ENCODE measurements at places on chromosomes 2 and 18. TPM values are rescaled to one million over a fixed set of nuclear protein-coding genes. Genes with fewer than 3 reads are reported as not detected.

The ALPG gene
- not detected for total RNA-seq

The GALR1 gene
- 0.26 TPM for total RNA-seq

The ANKRD36B gene
- total RNA-seq, result 25.7 TPM

DNA sequence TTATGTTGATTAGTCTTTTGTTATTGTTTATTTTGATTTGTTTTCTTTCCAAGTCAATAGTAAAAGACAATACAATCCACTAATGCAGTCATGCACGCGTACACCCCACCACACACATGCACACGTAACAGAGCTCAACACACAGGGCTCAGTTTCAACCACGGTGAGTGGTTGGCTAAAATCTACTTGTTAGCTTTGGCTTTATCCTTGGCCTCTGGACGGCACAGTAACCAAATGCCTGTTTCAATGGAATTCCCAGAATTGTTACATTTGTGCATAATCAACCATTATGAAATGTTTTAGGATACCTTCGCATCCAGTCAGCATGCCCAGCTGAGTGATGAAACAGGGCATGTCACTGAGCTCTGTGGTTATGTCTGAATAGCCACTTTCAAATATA is 53.2 kb downstream of the NYAP2 start:
- H3K27me3 ChIP-seq, result no peaks in the 10 kb centered on the region
- no peak for DNase-seq
- H3K4me3 ChIP-seq, result no peak overlapping the region
- H3K36me3 ChIP-seq, result no peaks in the 10 kb centered on the region
- no peak overlapping the region for H3K27ac ChIP-seq

DNA sequence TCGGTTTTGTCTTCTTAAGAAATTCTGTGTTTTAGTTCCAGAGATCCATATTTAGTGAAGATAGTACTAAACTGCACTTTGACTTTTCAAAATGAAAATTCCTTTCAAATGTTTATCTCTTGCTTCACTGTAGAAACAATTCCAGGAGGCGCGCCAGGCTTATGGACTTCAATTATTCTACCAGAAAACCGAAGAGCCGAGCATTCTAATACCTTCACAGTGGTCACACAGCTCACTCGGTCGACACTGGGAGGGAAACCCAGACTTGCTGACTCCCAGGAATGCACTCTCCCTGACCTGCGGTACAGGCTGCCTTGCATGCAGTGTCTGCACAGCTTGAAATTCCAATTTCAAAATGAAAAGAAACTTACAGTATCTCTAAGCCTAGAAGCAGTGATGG is 119.9 kb upstream of the PIEZO2 start:
- DNase-seq, result no peak
- H3K27me3 ChIP-seq, result no peaks in the 10 kb centered on the region
- H3K4me3 ChIP-seq, result peak overlapping the region; percentile 30
- H3K4me1 ChIP-seq, result no peaks in the 10 kb centered on the region

DNA sequence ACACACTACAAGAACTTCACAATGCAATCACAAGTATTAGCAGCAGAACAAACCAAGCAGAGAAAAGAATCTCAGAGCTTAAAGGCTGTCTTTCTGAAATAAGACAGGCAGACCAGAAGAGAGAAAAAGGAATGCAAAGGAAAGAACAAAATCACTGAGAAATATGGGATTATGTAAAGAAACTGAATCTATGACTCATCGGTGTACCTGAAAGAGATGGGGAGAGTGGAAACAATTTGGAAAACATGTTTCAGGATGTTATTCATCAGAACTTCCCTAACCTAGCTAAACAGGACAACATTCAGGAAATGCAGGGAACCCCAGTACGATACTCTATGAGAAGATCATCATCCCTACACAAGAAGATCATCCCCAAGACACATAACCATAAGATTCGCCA is 499.0 kb upstream of the CHAC2 start:
- no peaks in the 10 kb centered on the region for H3K27me3 ChIP-seq
- H3K4me3 ChIP-seq, result no peak overlapping the region
- H3K36me3 ChIP-seq, result no peaks in the 10 kb centered on the region
- DNase-seq, result no peak
- H3K27ac ChIP-seq, result no peak overlapping the region

DNA sequence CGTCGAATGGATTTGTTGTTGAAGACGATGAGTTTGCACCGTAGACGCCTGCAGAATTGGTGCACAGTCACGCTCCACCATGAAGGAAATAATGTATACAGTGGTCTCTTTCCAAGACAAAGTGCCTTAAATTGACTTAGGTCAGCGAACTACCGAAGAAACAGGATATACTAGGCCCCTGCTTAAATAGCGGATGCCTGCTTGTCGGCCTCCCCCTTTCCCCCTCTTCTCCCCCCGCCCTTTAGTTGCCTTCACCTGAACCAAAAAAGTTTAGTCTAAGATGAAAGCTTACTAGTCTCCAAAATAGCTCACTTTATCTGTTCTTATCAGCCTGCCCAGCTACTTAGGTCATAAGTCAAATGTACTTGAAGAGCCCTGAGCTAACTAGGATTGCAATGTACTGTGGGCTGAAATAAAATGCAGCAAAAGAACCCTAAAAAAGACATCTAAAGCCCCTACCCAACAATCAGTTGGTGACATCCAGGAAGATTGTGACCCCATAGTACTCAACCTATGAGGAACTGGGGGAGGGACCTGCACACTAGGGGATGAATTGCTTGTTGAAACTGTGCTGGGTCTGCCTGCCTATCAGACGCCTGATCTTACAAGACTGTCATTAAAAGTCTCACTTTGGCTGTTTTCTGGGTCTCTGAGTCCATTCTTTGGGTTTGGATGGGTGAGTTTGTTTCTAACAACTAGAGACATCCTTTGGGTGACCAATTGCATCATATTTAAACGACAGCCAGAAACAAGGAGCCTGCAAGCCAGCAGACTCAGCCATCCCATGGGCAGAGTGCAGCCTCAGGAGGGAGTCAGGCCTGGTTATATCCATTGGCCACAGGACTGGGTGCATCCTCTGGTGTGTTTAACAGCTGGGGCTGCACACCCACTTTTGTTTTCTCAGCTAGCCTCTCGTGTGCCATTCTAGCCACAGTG is 14.5 kb downstream of the ACOXL start:
- no peak overlapping the region for H3K27ac ChIP-seq
- H3K4me3 ChIP-seq, result no peak overlapping the region
- H3K27me3 ChIP-seq, result peaks cover 3% of the 10 kb centered on the region
- no peaks in the 10 kb centered on the region for H3K4me1 ChIP-seq
- DNase-seq, result peak; percentile 64

DNA sequence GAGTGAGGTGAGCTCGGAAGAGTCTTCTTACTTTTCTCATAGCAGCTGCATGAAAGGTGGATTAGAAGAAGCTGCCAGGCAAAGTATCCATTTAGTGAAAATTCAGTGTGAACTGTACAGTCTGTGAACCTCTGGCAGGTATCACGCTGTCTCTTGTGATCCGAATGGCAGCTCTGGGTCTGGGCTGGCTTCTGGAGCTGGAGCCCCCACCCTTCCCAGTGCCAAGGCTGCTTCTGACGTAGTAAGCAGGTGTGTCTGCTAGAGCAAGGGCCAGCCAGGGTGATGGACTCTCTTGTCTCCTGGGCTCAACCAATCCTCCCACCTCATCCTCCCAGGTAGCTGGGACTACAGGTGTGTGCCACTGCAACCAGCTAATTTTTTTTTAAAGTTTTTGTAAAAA is 14.0 kb upstream of the NTSR2 start:
- DNase-seq, result no peak
- H3K4me3 ChIP-seq, result no peak overlapping the region
- peaks cover 28% of the 10 kb centered on the region for H3K27me3 ChIP-seq
- H3K4me1 ChIP-seq, result peaks cover 16% of the 10 kb centered on the region
